HCT116 (cell line): ENCODE measurements at places on chromosomes 1 and 21. TPM values are rescaled to one million over a fixed set of nuclear protein-coding genes. Genes with fewer than 3 reads are reported as not detected.

GRCh38 chr1:87418048-87418447 lies 89.4 kb downstream of the LMO4 start:
- DNase-seq, result no peak

DNA sequence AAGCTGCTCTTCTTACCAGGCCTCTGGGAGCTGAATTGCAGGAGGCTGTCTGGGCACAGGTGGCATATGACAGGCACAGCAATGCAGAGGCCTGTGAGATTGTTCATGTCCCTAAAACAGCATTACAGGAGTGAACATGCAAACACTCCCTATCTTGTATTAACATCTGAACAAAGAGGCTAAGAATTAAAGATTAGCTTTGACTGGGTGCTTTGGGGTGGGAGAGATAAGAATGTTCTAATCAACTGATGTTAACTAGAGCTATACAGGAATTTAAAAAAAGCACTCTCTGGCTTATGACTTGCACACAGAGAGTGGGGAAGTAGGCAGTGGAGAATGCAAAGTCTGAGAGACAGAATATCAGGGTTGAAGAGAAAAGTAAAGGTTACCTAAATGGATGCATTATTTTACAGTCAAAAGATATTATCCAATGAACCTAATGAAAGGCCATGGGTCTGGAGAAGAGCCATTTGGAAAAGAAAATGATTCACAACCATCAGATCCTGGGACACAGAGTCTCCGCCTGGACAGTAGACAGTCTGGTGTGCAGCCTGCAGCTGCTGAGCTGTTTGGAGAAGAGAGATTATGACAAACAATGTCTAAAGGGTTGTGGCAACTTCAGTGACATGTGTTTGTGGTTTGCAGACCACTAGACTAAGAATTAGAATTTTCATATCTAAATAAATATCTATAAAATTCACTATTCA lies 20.2 kb downstream of the DPT start:
- DNase-seq, result no peak

DNA sequence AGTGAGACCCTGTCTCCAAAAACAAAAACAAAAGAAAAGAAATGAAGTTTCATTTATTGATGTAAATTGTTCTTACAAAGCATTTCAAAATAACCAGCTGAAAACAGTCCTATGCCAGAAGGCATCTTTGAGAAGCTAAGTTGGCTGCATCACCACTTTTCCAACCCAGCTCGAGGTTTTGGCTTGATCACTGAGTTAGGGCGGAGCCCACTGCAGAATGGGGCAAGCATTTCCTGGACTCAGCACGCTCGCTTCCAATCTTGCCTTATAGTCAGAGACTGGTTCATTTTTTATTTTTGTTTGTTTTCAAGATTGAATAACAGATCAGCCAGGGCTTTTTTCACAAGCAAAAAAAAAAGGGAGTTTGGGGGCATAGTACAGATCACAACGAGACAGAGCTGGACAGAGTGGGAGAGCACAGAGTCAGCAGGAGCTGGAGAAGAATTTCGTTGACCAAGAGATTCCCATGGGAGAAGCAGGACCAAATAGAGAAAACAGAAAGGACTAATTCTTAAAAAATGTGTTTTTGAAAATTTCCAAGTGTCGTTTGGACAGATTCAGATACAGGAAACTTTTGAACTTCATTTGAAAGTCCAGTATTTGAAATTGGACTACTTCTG lies 23.5 kb upstream of the COL6A1 start:
- DNase-seq, result no peak

The TAF13 gene
- total RNA-seq, result 27.3 TPM

DNA sequence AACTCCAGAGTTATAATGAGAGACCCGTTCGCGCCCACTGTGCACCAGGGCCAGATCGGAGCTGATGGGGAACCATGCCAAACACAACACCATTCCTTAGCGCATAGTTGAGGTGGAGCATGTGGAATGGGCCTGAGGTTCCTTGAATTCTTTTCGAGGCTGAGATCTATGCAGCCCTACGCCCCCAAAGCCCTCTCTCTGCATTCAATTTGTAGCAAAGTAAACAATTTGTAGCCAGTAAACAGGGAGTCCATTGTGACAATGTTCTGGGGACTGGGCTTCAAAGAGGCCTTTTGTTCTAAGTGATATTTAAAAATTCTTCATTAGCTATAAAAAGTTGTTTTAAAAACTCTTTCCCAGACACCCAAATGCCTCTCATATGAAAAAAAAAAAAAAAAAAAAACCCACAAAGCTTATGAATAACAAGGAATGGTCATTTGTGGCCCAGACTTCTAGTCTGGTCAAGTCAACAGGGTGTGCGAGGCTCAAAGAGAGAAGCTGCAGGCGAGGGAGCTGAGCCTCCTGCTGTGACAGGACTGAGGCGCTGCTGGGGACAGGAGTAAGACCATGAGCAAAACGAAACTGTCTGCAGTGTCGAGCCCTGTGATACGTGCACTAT lies 30.6 kb upstream of the KCNE2 start:
- no peak for DNase-seq

DNA sequence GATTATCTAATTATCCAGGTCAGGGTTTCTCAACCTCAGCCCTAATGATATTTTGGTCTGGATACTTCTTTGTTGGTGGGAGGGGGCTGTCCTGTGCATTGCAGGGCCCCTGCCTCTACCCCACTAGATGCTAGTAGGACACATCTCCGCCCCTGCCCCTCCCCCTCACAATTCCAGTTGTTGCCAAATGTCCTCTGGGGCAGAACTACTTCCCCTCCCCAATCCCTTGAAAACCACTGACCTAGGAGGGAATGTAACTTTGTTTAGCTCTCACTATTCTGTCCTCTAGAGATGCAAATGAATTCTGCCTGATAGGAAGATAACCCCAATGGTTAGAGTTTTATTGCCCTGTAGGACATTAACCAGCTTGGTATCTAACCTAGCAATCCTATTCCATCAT lies 8.1 kb downstream of the CACNA1S start:
- no peak for DNase-seq

DNA sequence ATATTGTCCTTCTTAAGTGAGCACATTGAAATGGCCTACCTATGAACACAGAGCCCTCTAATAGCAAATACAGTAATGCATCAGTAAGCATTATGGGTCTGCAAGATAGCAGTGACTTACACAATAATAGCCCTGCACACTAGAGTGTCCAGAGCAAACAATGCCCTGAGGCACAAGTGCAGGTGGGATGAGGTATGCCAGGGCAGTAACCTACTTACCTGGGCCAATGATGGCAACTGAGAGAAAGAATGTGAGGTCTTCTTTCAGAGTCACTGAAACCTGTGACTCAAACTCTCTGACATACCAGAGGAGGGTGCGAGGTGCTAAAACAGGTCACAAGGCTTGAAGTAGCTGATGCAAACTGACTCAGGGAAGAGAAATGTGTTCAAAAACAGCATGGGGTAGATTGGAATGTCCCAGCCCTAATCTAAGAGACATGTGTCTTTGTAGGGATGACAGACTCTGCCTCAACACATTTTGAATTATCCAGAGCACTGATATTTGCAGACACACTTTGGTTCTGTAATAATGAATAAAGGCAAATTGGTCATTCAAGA lies 168.5 kb upstream of the RUNX1 start:
- DNase-seq, result peak; percentile 98
